ENCODE measurements at places on chromosomes 5 and 9.

DNA sequence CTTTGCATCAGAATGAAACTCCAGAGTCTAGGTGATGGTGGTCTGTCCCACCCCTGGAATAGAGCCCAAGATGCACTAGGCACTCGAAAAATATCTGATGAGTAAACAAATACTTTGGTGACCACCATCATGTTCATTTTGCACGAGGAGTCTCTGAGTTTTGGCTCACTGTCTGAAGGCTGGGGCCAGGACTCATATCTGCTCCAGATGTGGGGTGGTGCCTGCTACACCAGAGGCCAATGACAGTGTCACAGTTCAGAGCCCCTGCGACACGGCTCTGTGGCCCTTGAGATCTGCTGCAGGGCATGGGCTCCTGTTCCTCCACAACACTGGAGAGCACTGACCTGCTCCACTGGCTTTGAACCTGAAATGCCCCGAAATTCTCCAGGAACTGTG lies 164.6 kb downstream of the ROR2 start:
- DNase-seq: no peak

DNA sequence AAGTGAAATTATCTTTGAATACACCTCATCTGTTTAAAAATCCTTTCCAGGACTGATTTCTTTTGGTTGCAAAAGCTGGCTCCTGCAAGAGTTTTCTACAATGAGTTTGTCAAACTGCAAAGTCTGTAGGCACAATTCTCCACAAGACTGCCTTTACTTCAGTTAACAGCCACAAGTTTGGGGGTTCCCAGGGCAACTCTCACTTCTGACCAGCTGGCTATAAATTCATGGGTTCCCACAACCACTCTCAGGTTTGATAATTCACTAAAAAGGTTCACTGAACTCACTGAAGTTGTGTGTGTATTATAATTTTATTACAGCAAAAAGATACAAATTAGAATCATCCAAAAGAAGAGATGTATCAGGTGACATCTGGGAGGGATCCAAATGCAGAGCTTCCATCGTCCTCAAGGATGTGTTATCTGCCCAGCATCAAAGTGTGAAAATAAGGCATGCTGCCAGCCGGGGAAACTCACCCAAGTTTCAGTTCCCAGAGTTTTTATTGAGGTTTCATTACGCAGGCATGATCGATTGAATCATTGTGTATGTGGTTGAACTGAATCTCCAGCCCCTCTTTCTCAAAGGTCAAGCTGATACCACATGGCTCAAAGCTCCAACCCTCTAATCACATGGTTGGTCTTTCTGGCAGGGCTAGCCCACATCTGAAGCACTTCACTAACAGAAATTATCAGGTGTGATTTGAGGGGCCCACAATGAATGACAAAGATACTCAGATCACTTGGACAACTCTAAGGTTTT lies 19.0 kb upstream of the PSIP1 start:
- DNase-seq: no peak

DNA sequence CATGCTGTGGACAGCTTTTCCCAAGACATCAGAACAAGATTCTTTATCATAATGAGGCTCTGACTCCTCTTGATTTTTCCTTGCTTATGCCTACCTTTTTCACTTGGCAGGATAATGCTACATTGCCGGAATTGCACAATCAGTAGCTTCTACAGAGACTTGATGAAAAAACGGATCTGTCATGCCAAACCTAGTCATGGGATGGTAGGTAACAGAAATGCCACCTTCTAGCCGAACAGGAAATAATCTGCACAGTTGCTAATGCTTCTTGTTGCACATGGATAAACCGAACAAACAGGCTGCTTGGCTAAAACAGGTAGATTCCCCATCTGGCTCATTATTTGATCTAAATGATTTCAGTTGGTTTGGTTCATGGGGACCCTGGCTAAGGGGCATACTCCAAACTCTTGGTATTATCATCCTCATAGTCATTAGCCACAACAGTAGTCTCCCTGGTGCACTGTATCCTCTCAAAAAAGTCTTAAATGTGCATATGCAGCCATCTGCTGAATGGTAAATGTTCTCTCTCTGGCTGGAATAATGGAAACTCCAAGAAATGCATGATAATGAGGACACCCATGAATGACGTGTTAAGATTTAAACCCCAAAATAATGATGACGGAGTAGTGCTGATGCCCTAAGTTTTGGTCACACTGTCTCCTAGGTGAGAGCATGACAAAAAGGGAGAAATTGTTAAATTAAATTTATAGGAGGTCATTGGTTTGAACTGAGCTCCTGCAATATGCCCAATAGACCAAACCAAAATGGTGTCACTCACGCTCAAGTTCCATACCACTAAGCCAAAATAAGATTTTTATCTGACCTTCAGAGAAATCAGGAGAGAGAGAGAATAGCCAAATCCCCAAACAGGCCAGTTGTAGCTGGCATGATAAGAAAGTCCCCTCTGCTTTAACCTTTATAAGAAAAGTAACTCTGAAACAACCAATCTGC lies 47.0 kb downstream of the RAPGEF1 start:
- DNase-seq: no peak

DNA sequence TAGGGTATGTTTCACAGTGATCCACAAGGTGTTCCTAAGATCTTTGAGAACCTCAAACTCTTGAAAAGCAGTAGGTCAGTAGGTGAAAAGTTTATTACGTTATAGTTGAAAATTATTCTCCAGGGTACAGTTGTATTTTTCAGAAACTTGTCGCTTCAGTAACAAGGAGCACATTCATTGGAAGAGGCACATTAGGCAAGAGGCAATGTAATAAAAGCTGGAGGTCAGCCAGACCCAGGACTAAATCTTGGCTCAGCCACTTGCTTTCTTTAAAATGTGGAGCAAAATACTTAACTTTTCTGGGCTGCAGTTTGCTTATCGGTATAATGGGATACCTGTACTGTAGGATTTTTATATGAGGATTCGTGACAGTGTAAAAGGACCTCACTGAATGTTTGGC lies 45.6 kb downstream of the TLE4 start:
- DNase-seq: no peak

DNA sequence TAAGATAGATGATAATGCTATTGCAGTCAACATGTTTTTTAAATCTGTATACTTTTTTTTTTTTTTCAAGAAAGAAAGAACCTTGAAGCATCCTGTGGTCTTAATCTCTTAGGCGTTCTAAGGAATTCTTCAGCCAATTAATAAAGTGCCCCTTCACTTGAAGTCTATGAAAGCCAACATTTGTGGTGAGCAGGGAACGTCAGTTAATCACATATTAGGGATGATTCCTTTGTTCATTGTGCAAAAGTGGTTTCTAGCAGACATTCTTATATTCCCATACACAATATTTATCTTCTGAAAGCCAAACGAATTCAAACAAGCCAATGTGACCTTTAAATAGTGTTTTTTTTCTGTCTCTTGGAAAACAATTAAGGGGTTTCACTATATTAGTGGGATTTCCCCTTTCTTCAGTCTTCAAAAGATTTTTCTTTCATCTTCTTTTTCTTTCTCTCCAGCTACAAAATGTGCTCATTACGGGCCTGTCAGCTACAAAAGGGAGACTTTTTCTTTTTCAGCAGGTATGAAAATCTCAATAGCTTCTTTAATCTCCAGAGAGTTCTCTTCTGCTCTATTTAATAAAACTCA lies 40.1 kb downstream of the TMEM167A start:
- no peak for DNase-seq

GRCh38 chr5:61402970-61403900 lies 71.2 kb downstream of the ZSWIM6 start:
- DNase-seq: no peak

DNA sequence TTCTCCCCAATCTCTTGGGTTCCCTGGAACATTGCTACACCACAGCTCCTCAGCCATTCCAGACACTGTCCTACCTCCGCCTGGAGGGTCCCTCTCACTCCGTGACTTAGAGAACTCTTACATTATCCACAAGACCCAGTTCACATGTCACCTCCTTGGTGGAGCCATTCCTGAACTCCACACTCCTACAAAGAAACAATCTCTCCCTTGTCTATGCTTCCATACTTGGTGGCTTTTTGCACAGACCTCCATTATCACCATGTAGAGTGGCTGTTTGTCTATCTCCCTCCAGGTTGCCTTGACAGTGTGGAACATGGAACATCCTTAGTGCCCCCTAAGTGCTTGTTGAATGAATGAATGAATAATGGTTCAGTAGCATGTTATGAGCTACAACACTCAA lies 105.9 kb downstream of the PAX5 start:
- no peak for DNase-seq

DNA sequence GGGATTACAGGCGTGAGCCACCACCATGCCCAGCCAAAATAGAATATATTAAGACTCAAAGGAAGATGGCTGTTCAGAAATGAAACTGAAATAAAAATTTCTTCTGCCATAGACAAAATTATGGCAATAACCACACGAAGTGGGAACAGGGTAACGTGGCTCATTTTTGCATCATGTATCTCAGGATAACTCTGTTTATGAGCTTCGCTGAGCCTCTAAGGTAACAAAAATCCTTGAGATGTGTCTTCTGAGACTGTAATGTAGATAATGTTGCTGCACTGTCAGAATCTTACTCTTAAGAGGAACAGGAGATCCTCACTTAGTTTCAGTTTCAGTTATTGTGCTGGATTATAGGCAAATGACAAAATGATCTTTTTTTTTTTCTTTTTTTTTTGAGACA lies 153.8 kb downstream of the GOLPH3 start:
- no peak for DNase-seq

GRCh38 chr9:86788456-86788855 lies 158.8 kb downstream of the GAS1 start:
- no peak for DNase-seq

- no peak for DNase-seq
Measured at GRCh38 chr9:109817846-109818472, 38.0 kb downstream of the PALM2AKAP2 start.

DNA sequence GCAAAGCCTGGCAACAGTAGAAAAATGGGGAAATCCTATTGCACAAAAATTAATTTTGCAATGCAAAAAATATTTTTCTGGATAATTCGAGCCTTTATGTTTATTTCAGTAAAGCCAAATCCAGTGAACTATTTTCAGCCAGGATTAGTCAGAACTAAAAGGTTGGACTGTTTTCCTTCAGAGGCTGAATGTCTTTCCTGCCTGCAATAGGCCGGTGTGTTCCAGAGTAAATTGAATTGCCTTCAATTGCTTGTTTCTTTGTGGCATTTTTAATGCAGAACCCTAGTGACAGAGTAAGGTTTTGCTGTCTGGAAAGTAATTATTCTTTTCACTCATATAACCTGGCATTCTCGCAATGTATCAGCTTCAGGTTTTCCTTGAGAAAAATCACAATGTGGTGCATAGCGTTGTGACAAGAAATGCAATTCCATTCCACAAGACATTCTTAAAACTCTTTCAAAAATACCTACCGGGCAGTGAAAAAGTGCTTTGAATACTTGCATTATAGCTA lies 183.7 kb downstream of the GLIS3 start:
- no peak for DNase-seq

GRCh38 chr9:127518091-127518856 lies 67.0 kb downstream of the LRSAM1 start:
- no peak for DNase-seq

DNA sequence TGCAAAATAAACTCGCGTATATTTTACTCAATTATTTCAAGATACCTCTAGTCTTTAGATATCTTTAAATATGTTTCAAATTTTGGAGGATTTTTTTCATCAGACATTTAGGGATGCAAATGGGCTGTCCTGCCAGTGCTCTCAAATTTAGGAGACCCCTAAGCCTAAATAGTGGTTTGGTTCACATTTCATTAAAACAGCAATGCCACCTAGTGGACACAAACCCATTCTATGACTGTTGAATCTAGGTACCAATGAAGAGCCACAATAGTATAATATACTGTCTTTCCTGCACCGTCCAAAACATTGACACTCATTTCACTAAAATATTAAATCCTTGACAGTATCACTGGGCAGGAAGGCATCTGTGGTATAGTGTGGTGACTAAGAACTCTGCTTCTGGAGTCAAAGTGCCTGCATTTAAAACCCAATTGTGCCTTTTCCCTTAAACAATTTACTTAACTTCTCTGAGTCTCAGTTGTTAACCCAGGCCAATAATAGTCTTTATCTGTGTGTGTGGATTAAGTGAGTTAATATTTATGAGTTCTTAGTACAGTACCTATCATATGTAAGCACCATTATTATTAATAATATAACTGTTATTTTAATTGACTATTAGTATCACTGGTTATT lies 148.0 kb downstream of the RORB start:
- no peak for DNase-seq

DNA sequence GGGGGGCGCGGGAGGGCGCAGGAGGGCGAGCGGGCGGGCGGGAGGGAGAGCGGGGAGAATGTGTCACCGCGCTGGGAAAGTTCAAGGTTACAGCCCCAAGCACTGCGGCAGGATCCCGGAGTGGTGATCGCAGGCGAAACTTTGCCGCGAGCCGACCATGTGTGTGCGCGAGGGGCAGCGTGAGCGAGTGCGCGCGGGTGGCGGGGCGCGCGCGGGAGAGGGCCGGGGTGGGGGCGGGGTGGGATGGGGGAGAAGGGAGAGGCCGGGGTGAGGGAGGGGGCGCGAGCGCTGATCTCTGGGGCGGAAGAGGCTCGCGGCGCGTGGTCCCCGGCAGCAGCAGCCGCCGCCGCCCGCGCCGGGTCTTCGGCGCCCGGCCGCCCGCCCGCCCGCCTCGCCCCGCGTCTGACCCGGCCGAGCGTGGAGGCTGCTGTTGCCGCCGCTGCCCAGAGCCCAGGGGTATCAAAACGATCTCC lies at the start of gene NFIB:
NFIB (minus strand) TSS at position 191 of the 473 bp plus-strand sequence. CDS start 630 bp downstream, outside the sequence.
- DNase-seq: no peak

DNA sequence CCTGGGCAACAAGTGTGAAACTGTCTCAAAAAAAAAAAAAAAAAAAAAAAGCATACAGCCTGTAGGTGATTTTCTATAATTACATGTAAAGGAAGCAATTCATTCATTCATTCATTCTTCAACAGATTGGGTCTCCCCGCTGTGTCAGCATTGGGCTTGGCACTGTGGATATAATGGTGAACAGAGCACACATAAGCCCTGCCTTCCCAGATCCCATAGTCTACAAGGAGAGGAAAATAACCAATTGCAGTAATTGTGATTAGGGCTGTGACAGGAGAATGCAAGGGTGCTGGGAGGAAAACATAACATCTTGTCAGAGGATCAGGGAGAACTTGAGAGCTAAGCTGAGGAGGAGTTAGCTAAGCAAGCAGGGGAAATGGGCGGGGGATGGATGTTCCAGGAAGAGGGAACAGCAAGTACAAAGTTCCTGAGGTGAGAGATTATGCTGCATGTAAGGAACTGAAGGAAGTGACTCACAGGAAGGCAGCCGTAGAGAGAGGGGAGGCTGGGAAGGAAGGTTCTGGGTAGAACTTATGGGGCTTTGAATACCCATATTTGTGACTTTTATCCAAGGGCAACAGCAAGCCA lies 24.0 kb upstream of the KLF9 start:
- no peak for DNase-seq

GRCh38 chr9:78707080-78707479 lies 410.2 kb downstream of the PSAT1 start:
- DNase-seq: no peak

GRCh38 chr5:139273322-139273571 lies 20.3 kb upstream of the MATR3 start:
- no peak for DNase-seq

GRCh38 chr9:133930682-133931485 lies 61.2 kb downstream of the VAV2 start:
- DNase-seq: no peak

- no peak for DNase-seq
Measured at GRCh38 chr9:128505414-128505765, 871 bp downstream of the GLE1 start.

- DNase-seq: no peak
Measured at GRCh38 chr9:108182950-108183381, 672.8 kb downstream of the ACTL7B start.
